Activated T-helper 1 cell treated with Interleukin-2 at 50 U/mL for 16 hours (primary cell): ENCODE measurements at places on chromosomes 13 and 19.

GRCh38 chr13:50162001-50162400, 146.8 kb downstream of the KCNRG start:
- DNase-seq: no peak

- DNase-seq: no peak
These were observed 214.1 kb downstream of the KATNAL1 start for GRCh38 chr13:30093236-30093635.

GRCh38 chr19:38706792-38707511, 37.3 kb downstream of the CAPN12 start:
- DNase-seq: no peak

DNA sequence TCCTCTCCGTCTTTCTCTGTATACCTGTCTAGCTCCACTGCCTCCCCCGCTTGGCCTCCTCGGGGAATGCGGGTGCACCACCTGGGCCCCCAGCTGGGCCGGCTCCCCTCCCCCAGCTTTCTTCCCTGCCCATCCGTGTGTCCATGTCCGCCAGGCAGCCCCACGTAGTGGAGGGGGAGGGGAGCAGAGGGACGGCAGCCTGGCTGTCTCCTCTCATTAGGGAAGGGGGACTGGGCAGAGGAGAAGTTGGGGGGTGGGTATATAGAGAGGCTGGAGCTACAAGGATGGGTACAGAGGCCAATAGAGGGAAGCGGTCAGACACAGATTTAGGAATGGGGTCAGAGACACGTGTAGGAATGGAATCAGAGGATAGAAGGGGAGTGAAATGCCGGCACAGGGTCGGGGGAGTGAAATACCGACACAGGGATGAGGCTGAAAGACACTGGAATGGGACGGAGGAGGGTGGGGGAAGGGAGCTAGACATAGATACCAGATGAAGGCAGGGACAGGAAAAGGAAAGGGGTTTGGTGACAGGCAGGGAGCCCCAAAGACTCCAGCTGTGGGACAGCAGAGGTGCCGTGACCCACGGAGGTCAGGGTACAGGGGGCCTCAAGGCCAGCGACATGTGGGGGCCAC, 2.8 kb downstream of the NECTIN2 start:
- DNase-seq: no peak

DNA sequence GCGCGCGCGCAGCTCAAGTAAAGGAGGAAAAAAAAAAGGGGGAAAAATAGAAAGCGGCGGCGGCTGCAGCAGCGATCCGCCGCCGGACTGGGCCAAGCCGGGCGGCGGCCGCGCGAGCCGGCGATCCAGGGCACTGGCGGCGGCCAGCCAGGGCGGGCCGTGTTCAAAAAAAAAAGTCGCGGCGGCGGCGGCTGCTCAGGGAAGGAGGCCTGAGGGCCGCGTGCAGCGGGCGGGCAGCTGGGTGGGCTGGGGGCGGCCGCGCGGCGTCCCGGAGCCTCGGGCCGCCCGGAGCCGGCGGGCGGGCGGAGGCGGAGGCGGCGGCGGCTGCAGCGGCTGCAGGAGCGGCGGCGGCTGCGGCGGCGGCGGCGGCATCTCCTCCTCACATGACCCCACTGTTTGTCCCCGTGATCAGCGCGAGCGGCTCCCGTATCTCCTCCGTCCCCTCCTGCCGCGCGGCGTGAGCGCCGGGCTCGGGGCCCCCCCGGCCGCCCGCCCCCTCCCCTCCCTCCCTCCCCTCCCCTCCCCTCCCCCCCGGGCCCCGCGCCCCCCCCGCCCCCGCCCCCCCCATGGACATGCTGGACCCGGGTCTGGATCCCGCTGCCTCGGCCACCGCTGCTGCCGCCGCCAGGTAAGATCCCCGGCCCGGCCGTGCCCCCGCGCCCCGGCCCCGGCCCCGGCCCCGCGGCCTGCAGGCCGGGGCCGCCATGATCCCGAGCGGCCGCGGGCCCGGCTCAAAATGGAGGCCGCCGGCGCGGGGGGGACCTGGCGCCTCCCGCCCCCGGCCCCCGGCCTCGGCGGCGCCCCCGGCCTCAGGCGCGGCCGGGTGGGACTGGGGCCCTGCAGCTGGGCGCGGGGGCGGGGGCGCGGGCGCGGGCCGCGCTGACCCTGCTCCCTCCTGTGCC, at the start of gene USF2:
TSS of gene USF2 (plus strand) at position 427 of the 902 bp plus-strand sequence. CDS start at position 567, 140 bp downstream.
- DNase-seq: peak; percentile 52

DNA sequence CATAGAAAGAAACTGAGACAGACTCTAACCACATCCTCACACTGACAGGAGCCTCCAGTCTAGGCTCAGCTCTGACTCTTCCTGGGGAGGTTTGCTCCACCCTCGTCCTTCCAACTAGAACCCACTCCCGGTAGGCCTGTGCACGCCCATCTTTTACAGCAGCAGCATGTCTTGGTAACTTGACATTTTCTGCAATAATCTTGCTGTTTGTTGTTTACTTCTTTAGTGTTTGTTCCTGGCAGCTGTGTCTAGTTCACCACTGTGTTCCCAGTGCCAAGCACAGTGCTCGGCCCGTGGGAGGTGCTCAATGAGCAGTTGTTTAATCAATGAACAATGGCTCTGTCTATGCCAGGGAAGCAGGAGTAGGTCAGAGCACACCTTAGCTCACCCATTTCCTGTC, 23.1 kb upstream of the ZNF729 start:
- no peak for DNase-seq

- no peak for DNase-seq
These were observed 17.1 kb upstream of the LATS2 start for GRCh38 chr13:21078501-21078900.

DNA sequence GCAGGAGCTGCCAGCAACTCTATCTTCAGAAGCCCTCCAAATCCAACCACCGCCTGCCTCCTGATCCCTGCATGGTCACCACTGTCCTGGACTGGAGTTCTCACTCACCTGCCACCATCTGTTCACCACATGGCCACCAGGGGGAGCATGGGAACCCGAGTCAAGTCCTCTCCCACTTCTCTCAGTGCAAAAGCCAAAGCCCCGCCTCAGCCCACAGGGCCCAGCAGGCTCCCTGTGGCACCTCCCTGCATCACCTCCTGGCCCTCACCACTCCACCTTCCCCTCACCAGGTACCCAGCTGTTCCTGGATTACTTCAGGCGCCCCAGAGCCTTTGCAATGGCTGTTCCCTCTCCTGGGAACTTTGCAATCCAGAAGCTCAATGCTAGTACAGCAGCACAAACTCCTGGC, 5.3 kb downstream of the DHPS start:
- peak; percentile 68 for DNase-seq

DNA sequence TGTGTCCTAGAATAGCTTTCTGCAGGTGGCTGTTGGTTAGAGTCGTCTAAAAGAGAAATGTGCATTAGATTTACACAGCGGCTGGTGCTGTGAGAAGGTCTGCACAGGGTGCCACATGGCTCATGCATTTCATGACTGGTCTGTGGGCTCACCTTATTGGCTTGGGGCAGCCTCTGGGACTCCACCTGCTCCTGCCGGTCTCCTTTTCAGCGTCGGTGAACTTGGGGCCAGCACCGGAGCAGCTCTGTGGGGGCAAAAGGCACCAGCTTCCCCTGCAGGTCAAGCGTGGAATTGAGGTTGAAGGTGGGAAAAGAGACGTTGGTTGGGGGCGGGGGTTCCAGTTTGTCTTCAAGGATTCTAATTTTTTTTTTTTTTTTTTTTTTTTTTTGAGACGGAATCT, 3.1 kb upstream of the PNMA8C start:
- no peak for DNase-seq
